Activated B cell treated with CpG ODN at 0.5 μM for 24 hours (primary cell): ENCODE measurements at places on chromosomes 2 and 18. TPM values are rescaled to one million over a fixed set of nuclear protein-coding genes. Genes with fewer than 3 reads are reported as not detected.
A peak's percentile ranks its signal among the peaks of the same experiment; 100 is the strongest.

LMAN1 gene
- total RNA-seq = 33.5 and 40.3 TPM in 2 replicates

SIX3 gene
- total RNA-seq = not detected in 2 replicates

GRCh38 chr2:237421542-237422116 is 7.7 kb upstream of the COL6A3 start:
- peak; percentile 27 for DNase-seq

REG1B gene
- not detected in 2 replicates for total RNA-seq

DNA sequence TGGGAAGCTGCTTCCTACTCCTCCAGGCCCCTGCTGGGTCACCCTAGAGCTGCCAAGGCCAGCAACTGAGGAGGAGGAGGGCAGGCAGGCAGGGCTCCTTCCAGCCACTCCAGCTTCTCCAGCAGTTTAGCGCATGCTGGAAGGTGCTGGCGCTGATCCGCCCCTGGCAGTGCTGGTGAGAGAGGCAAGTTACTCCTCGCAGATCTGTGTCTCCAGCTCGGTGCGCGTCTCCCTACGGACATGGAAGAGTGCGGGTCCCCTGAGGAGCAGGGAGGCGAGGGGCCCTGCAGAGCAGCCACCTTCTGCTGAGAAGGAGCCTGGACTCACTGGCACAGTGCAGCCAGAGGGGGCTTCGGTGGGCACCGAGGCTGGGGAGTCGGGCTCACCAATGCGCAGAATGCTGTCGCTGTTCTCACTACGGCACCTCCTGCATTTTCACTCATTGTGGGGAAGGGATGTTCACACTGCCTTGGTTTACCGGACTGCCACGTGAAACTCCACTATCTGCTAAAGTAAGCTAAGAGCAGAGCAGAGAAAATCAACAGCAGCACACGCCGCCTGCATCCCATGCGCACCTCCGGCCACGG is 206.0 kb downstream of the HDAC4 start:
- no peak for DNase-seq

GRCh38 chr2:109339519-109339966 is 210.5 kb downstream of the SH3RF3 start:
- DNase-seq = no peak

DNA sequence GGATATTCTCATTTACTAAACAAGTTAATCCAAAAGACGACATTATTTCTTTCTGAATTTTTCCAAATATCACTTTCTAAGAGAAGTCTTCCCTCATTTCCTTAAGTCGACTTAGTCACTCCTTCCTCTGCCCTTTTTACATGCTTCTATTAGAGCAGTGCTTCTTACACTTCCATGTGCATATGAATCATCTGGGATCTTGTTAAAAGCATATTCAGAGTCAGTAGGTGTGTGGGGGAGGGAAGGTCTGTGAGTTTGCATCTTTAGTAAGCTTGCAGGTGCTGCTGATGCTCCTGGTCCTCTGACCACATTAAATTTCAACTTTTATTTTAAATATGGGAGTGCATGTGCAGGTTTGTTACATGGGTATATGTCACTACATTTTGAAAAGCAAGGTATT is 582.6 kb downstream of the NRXN1 start:
- no peak for DNase-seq
